Fibroblast of gingiva (primary cell): ENCODE measurements at places on chromosomes 6 and 20.

GRCh38 chr6:122653094-122653493 lies 42.9 kb downstream of the PKIB start:
- no peak for DNase-seq

- no peak for DNase-seq
These were observed 680.4 kb upstream of the MAP3K7 start for GRCh38 chr6:91267246-91267645.

GRCh38 chr6:142698751-142699150 lies 246.2 kb downstream of the HIVEP2 start:
- no peak for DNase-seq

- DNase-seq, result no peak
These were observed 14.7 kb upstream of the BPIFA3 start for GRCh38 chr20:33202451-33202850.

DNA sequence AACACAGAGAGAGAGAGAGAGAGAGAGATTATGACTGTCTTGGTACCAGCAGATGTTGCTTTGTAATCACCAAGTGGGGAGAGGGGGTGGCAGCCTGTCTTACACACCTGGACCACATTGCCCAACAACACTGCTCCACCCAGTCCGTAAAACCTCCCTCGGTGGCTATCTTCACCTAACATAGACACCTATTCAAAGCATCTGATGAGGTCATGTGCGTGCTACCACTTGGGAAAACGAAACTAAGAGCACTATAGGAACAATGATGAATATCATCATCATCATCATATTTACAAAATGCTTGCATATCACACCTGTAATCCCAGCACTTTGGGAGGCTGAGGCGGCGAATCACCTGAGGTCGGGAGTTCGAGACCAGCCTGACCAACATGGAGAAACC lies 24.1 kb upstream of the SALL4 start:
- DNase-seq, result no peak

GRCh38 chr6:158131926-158132325 lies 36.1 kb downstream of the SERAC1 start:
- DNase-seq, result no peak

DNA sequence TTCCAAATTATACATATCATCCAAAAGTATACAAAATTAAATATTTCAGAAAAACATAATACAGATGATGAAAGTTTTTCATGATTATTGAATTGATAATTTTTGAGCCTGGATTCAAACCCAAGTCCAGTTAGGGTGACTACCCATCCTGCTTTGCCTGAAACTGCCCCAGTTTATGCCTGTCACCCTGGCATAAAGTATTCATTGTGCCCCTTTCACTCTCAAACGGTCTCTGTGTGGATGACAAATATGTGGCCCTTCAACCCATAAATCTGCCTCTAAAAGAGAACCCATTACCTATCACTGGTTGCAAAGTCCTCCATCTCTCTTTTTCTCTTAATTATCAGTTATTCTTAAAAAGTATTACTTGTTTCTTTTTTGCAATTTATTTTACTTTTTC lies 553.7 kb upstream of the JARID2 start:
- no peak for DNase-seq

DNA sequence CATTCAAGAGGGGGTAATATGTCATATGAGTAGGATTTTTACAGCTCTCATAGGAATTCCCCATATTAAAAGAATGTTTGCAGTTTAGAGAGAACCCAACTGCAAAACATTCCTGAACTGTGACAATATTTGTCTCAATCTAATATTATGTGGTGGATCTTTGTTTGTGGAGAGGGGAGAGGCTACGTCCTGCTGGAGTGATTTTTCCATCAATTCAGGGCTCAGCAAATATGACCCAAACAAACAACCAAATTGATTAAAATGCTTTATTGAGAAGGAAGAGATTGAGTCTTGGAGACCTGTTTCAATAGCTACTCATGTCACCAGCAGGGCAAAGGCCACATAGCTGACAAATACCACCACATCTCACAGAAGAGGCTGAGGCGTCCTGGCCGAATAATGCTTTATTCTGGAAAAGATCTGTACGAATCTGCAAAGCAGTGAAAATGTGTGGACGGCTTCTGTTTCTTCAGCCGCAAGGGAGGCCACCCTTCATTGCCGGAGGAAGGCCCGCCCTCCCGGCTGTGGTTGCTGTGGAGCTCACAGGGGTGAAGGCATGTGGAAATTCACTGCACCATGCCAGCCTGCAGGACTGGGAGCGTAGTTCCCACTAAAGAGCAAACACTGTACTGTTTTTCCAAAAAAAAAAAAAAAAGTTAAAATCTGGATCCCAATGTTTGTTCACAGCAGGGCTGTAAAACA lies 89.7 kb upstream of the QKI start:
- peak; percentile 6 for DNase-seq

GRCh38 chr6:5665173-5665572 lies 341.6 kb downstream of the NRN1 start:
- DNase-seq, result no peak

- DNase-seq, result no peak
These were observed 438.4 kb upstream of the SPTLC3 start for GRCh38 chr20:12570371-12570770.
